ENCODE measurements at places on chromosomes 3 and 15. TPM values are rescaled to one million over a fixed set of nuclear protein-coding genes. Genes with fewer than 3 reads are reported as not detected.
A peak's percentile ranks its signal among the peaks of the same experiment; 100 is the strongest.

DNA sequence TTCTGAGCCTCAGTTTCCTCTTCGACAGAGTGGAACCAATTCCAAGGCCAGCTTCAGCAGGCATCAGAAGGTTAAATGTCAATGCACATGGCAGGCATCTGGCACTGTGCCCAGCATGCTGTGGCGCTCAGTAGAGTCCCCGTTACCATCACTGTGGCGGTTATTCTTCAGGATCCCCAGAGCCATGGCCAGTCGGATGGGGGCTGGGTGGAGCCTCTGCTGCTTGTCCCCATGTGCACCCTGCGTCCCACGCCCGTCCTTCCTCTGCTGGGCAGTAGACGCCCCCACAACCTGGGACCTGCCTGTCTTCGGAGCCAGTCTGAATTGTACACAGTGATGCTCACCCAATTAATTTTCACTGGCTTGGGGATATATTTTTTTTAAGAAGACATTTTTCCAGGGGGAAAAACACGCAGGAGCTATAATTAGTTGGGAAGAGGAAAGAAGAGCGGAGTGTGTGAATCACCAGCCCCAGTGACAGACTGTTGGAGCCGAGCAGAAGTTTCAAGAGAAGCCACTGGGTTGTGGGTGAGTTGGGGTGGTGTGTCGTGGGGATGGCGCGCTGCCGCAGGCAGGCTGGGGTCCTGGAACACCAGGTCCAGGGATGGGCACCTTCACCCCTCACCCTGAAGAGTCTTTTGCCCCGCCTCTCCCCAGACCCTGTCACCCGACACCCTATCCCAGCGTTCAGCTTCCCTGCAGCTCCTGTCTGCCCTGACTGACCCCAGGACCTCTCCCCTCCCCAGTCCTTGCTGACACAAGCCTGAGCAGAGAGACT, 26.8 kb upstream of the RPL29 start:
- peaks cover 9% of the 10 kb centered on the region for H3K27me3 ChIP-seq
- no peak for DNase-seq
- H3K36me3 ChIP-seq = no peaks in the 10 kb centered on the region

GRCh38 chr15:76162784-76163456, 103.1 kb downstream of the TMEM266 start:
- H3K4me1 ChIP-seq = peaks cover 6% of the 10 kb centered on the region
- DNase-seq = no peak
- peaks cover 20% of the 10 kb centered on the region for H3K27me3 ChIP-seq
- H3K36me3 ChIP-seq = no peaks in the 10 kb centered on the region

- no peak overlapping the region for H3K27ac ChIP-seq
- no peak for DNase-seq
- no peak overlapping the region for H3K4me3 ChIP-seq
- no peaks in the 10 kb centered on the region for H3K4me1 ChIP-seq
These were observed 84.2 kb downstream of the SEC22A start for GRCh38 chr3:123285931-123286307.

DNA sequence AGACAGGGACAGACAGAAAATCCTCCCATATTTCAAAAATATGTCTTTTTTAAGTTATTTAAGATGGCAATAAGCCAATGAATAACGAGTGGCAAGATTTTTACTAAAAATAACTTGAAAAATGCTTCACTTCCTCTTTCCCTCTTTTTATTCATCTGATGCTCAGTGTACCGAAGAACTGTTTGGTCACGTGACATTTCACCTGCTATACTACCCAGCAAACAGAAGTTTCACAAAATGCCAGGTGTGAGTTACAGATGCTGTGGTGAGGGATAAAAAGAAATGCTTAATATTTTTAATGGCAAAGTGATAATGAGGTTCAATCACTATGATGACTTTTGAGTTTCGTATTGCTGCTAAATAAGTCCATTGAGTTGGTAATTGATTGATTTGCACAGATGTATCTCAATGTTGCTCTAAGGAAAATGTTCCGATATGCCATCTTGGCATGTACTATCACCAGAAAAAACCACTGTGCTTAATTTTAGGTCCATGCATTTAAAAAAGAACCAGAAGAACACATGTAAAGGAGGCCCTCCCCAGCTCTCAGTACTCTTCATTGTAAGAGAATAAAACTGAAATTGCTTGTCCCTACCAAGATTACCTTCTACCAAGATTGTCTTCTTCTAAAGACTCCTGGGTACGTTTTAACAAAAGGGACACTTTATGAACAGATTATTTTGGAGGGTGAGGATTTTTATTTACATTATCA, 26.0 kb upstream of the SEC62 start:
- no peaks in the 10 kb centered on the region for H3K36me3 ChIP-seq
- no peak overlapping the region for H3K4me3 ChIP-seq
- no peak overlapping the region for H3K27ac ChIP-seq
- H3K4me1 ChIP-seq = no peaks in the 10 kb centered on the region
- no peak for DNase-seq
- peaks cover 16% of the 10 kb centered on the region for H3K27me3 ChIP-seq

GRCh38 chr3:192818126-192818525, 90.8 kb upstream of the FGF12 start:
- H3K4me1 ChIP-seq = peaks cover 30% of the 10 kb centered on the region
- no peak overlapping the region for H3K4me3 ChIP-seq
- no peak overlapping the region for H3K27ac ChIP-seq
- H3K27me3 ChIP-seq = no peaks in the 10 kb centered on the region

- peaks cover 2% of the 10 kb centered on the region for H3K27me3 ChIP-seq
- peaks cover 3% of the 10 kb centered on the region for H3K36me3 ChIP-seq
- no peak overlapping the region for H3K4me3 ChIP-seq
- DNase-seq = no peak
- no peaks in the 10 kb centered on the region for H3K4me1 ChIP-seq
These were observed 77.7 kb upstream of the NUDT16 start for GRCh38 chr3:131303848-131304247.

DNA sequence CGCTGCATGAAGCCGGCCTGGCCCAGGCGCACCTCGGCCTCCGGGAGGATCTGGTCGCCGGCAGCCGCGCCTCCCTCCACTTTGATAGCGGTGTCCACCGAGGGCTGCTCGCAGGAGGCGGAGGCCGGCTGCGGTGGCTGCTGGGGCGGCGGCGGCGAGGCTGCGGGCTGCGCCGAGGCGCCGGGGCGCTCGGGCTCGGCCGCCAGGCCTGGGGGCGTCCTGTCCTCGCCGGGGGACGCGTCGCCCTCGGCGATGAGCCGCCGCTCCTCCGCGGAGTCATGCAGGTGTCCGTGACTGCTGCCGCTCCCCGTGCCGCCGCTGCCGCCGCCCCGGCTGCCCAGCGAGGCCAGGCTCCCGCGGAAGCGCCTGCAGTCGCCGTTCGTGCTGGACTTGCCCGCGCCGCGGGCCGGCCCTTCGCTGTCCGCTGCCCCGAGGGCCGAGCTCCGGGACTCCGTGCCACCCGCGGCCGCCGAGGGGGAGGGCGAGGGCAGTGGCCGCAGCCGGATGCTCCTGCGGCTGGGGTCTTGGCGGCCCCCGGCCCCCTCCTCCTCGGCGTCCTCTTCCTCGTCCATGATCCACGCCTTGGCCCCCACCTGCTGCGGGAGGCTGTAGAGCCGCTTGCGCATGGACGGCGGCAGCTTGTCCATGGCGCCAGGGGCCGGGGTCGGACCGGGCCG, 996 bp downstream of the HCN4 start:
- no peak overlapping the region for H3K27ac ChIP-seq
- H3K4me1 ChIP-seq = peaks cover 6% of the 10 kb centered on the region
- no peaks in the 10 kb centered on the region for H3K36me3 ChIP-seq
- DNase-seq = peak; percentile 19

Gene RTP1
- not detected for total RNA-seq

Gene ESYT3
- 3.5 TPM for total RNA-seq

Gene PLSCR4
- 9.2 TPM for total RNA-seq

DNA sequence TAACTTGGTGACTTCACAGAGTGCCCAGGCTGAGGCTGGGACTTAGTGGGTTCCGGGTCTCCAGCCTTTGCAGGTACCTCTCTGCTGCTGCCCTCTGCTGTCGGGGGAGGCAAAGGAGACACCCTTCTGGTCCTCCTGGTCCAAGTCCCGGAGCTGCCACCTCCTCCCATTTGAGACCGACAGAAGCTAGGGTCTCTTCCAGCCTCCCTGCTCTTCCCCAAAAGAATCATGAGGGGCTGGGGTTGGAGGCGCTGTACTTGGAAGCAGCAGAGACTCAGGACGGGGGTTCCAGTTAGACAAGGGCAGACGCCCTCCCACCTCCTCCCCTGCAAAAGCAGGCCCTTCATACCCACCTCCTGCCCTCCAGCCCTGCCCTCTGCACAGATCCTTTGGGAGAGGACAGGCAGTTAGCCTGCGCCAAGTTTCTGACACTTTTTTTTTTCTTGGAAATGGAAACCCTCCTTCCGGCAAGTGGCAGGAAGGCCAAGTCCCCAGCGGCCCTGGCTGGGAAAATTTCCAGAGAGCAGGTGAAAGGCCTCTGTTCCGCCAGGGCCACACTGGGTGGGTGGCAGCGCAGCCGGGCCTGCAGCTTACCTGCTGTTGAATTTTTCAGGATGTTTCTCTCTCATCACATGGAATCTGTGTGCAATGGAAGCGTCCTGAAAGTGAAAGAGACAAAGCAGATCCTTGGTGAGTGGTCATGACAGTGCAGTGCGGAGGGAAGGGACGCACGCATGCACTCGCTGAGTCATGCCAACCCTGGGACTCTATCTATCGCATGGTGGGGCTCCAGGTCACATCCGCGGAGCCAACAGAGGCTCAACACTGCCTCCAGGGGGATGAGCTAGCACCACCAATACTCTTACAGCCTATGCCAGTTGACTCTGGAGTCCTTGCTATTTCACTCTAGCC, 119.9 kb downstream of the DGKG start:
- peak overlapping the region; percentile 33 for H3K27ac ChIP-seq
- H3K4me1 ChIP-seq = peaks cover 6% of the 10 kb centered on the region
- no peaks in the 10 kb centered on the region for H3K36me3 ChIP-seq

Measured in progenitor cell of endocrine pancreas (in vitro differentiated cells).